Common myeloid progenitor, CD34-positive (primary cell): ENCODE measurements at places on chromosomes 3 and 15.

GRCh38 chr3:69353088-69353478 lies 32.8 kb downstream of the FRMD4B start:
- no peak for DNase-seq
- H3K36me3 ChIP-seq: no peaks in the 10 kb centered on the region
- peak overlapping the region; percentile 61 for H3K27ac ChIP-seq
- H3K4me3 ChIP-seq: peak overlapping the region; percentile 63
- H3K4me1 ChIP-seq: peaks cover 25% of the 10 kb centered on the region

GRCh38 chr3:105458518-105459215 lies 92.0 kb downstream of the ALCAM start:
- H3K4me1 ChIP-seq: no peaks in the 10 kb centered on the region
- H3K36me3 ChIP-seq: no peaks in the 10 kb centered on the region
- no peak for DNase-seq
- no peak overlapping the region for H3K27ac ChIP-seq
- no peak overlapping the region for H3K4me3 ChIP-seq

- H3K27me3 ChIP-seq: no peaks in the 10 kb centered on the region
- peaks cover 13% of the 10 kb centered on the region for H3K4me1 ChIP-seq
- no peak overlapping the region for H3K27ac ChIP-seq
- H3K4me3 ChIP-seq: no peak overlapping the region
- no peak for DNase-seq
Measured at GRCh38 chr3:127534564-127534963, 56.0 kb downstream of the TPRA1 start.

GRCh38 chr3:22231061-22231460 lies 480.1 kb upstream of the ZNF385D start:
- H3K27ac ChIP-seq: no peak overlapping the region
- no peaks in the 10 kb centered on the region for H3K4me1 ChIP-seq
- H3K4me3 ChIP-seq: no peak overlapping the region
- no peaks in the 10 kb centered on the region for H3K27me3 ChIP-seq

- no peak overlapping the region for H3K4me3 ChIP-seq
- H3K27me3 ChIP-seq: no peaks in the 10 kb centered on the region
- H3K4me1 ChIP-seq: peaks cover 5% of the 10 kb centered on the region
- H3K27ac ChIP-seq: no peak overlapping the region
- no peaks in the 10 kb centered on the region for H3K36me3 ChIP-seq
Measured at GRCh38 chr3:171556148-171556547, 95.9 kb upstream of the TNIK start.

- no peaks in the 10 kb centered on the region for H3K27me3 ChIP-seq
- H3K4me1 ChIP-seq: peaks cover 3% of the 10 kb centered on the region
- no peaks in the 10 kb centered on the region for H3K36me3 ChIP-seq
- DNase-seq: peak; percentile 67
- no peak overlapping the region for H3K4me3 ChIP-seq
- H3K27ac ChIP-seq: no peak overlapping the region
Measured at GRCh38 chr3:171407759-171408158, 52.4 kb downstream of the TNIK start.

DNA sequence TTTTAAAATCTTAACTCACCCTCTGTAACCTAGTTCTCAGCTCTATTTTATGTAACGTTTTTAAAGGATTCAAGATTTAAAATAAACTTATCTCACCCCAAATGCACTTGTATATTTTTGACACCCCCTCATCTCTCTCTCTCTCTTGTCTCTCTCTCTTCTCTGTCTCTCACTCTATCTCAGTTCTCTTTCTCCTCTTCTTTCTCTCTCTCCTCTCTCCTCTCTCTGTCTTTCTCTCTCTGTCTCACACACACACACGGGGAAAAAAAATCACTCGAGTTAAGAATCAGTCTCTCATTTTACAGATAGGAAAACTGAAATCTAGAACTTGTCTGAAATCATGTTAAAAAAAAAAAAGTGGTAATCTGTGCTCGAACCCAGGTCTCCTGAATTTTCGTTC lies 108.5 kb downstream of the LPP start:
- H3K4me1 ChIP-seq: no peaks in the 10 kb centered on the region
- no peak for DNase-seq
- H3K27ac ChIP-seq: no peak overlapping the region
- H3K27me3 ChIP-seq: no peaks in the 10 kb centered on the region
- no peak overlapping the region for H3K4me3 ChIP-seq
- no peaks in the 10 kb centered on the region for H3K36me3 ChIP-seq

GRCh38 chr3:138417559-138417982 lies 16.8 kb upstream of the ESYT3 start:
- no peaks in the 10 kb centered on the region for H3K36me3 ChIP-seq
- H3K4me1 ChIP-seq: no peaks in the 10 kb centered on the region
- DNase-seq: peak; percentile 83
